ENCODE measurements at places on chromosomes 7 and 10.

- no peak for DNase-seq
Measured at GRCh38 chr10:87504307-87504639, 420 bp upstream of the MINPP1 start.

DNA sequence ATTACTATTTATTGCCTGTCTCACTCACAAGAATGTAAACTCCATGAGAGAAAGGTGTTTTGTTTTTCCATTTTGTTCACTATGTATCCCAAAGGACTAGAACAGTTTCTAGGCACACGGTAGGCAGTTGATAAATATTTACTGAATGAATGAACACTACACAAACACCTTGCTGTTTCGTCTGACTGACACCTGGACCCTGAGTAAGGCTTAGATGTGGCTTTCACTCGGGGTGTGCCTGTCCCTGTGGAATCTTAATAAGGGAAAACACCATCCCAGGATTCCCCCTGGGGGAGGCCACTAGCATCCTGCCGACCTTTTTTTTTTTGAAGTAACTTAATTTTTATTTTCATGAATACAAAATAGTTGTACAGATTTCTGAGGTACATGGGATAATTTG lies 66.6 kb upstream of the STEAP1B start:
- DNase-seq = no peak

DNA sequence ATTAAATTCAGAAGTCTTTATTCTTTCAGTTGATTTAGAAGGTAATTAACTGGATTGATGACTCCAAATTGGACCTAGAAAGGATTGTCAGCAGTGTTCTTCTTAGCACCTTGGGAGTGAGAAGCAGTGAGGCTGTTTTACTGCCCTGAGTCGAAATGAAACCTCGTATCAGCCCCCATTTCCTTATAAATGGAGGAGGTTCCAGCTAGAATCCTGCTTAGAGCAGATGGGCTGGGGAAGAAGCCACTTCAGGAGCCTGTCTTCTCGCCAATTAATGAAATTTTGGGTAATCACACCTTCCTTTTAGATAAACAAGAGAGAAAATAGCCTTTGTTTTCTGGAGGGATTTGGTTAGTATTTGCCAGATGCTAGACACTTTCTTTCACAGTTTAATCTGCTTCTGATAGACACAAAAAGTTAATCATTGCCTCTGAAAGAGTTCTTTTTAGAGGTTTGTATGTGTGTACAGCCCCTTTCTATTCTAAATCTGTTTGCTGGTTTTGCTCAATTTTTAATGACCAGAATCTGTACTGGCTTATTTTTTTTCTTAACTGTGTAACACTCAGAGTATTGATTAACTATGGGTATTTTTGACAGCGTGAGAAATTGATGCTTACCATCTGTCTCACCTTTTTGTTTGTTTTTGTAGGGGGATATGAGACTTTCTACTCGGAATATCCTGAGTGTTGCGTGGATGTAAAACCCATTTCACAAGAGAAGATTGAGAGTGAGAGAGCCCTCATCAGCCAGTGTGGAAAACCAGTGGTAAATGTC lies 4.6 kb downstream of the DUSP5 start:
- no peak for DNase-seq

DNA sequence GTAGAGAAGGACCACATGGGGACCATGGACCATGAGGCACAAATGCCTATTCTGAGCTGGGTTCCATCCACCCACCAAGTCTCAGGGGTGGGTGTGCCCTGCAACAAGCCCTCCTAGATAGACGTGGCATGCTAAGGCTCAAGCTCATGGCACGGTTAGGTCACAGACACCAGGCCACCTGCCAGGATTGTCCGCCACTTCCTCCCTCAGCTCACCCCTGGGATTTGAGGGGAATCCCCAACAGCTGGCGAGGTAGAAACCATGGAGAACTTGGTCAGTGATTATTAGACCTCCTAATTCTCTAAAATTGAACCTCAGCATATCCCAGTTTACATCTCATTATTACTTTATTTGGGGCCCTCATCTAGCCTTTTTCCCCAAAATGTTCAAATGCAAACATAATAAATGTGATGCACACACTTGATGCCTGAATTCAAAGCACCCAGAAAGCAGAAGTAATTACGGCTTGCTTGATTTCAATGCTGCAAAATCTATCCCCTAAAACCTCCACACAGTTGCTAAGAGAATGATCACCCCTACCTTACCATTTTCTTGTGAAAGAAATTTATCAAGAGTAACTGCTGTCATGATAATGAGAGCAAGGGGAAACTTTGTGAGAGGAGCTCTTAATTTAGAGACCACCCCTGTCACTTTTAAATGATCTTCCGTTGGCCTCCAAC lies 366.6 kb upstream of the PFKP start:
- DNase-seq = no peak

- no peak for DNase-seq
Measured at GRCh38 chr10:118633786-118634185, 38.3 kb upstream of the PRLHR start.

Measured in stimulated activated CD4-positive, alpha-beta T cell treated with anti-CD3 and anti-CD28 coated beads, Interleukin-1b, Interleukin-23, amount 100 ng/mL, for 1 hour (primary cell).